Uterus (tissue), 4 donors: ENCODE measurements at places on chromosomes 6 and 20. TPM values are rescaled to one million over a fixed set of nuclear protein-coding genes. Genes with fewer than 3 reads are reported as not detected.

The RAB44 gene
- not detected for total RNA-seq

The JPH2 gene
- total RNA-seq, result 50.5 TPM

GRCh38 chr20:63508072-63508768, 9.3 kb upstream of the EEF1A2 start:
- DNase-seq, result no peak
- H3K27ac ChIP-seq, result no peak overlapping the region
- H3K36me3 ChIP-seq, result no peaks in the 10 kb centered on the region
- H3K4me3 ChIP-seq, result no peak overlapping the region
- H3K27me3 ChIP-seq, result no peaks in the 10 kb centered on the region

The MC3R gene
- not detected for total RNA-seq

DNA sequence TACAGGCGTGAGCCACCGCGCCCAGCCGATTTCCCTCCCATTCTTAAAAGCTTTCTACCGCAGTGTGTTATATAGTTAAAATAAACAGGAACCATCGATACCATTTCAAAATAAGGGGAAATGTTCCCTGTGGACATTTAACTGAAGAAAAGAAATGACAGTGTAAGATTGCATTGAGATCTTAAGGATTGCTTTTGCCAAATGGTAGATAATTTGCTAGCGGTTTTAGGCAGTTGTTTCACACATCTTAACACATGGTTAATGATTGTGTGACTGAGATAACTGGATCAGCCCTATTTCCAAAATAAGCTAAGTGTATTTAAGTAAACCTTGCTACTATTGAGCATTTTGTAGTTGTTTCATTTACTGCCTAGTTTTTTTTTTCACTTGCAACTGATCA, 15.6 kb downstream of the STX16 start:
- H3K36me3 ChIP-seq, result no peaks in the 10 kb centered on the region
- no peak for DNase-seq

GRCh38 chr6:87555506-87555905, 34.3 kb downstream of the RARS2 start:
- no peaks in the 10 kb centered on the region for H3K36me3 ChIP-seq
- H3K4me1 ChIP-seq, result no peaks in the 10 kb centered on the region
- H3K4me3 ChIP-seq, result no peak overlapping the region
- no peak for DNase-seq
- H3K27ac ChIP-seq, result no peak overlapping the region
- no peaks in the 10 kb centered on the region for H3K27me3 ChIP-seq

GRCh38 chr20:6502999-6503398, 264.5 kb upstream of the BMP2 start:
- H3K27me3 ChIP-seq, result no peaks in the 10 kb centered on the region
- no peak overlapping the region for H3K4me3 ChIP-seq
- no peaks in the 10 kb centered on the region for H3K4me1 ChIP-seq
- no peak for DNase-seq

DNA sequence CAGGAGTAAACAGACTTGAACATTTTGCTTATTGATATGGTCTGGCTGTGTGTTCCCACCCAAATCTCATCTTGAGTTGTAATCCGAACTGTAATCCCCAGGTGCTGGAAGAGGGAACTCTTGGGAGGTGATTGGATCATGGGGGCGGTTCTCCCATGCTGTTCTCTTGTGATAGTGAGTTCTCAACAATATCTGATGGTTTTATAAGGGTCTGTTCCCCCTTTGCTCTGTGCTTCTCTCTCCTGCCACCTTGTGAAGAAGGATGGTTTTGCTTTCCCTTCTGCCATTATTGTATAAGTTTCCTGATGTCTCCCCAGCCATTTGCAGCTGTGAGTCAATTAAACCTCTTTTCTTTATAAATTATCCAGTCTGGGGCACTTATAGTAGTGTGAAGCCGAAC, 40.0 kb downstream of the MYLIP start:
- no peak overlapping the region for H3K27ac ChIP-seq
- no peak for DNase-seq
- H3K4me1 ChIP-seq, result no peaks in the 10 kb centered on the region
- no peak overlapping the region for H3K4me3 ChIP-seq

- H3K27me3 ChIP-seq, result no peaks in the 10 kb centered on the region
- no peak overlapping the region for H3K27ac ChIP-seq
- no peak overlapping the region for H3K4me3 ChIP-seq
- DNase-seq, result no peak
Observed at GRCh38 chr6:6227896-6228295, 92.6 kb downstream of the F13A1 start.

The SLC22A2 gene
- 0.21 TPM for total RNA-seq

The RBPJL gene
- not detected for total RNA-seq

- H3K4me3 ChIP-seq, result peak overlapping the region; percentile 22
- no peaks in the 10 kb centered on the region for H3K4me1 ChIP-seq
- H3K27ac ChIP-seq, result no peak overlapping the region
- DNase-seq, result no peak
- no peaks in the 10 kb centered on the region for H3K36me3 ChIP-seq
Observed at GRCh38 chr6:7727946-7728854, 2.3 kb downstream of the BMP6 start.
